ENCODE measurements at places on chromosomes 13 and 19.

- no peak for DNase-seq
Measured at GRCh38 chr19:44839276-44839675, 6.8 kb upstream of the NECTIN2 start.

DNA sequence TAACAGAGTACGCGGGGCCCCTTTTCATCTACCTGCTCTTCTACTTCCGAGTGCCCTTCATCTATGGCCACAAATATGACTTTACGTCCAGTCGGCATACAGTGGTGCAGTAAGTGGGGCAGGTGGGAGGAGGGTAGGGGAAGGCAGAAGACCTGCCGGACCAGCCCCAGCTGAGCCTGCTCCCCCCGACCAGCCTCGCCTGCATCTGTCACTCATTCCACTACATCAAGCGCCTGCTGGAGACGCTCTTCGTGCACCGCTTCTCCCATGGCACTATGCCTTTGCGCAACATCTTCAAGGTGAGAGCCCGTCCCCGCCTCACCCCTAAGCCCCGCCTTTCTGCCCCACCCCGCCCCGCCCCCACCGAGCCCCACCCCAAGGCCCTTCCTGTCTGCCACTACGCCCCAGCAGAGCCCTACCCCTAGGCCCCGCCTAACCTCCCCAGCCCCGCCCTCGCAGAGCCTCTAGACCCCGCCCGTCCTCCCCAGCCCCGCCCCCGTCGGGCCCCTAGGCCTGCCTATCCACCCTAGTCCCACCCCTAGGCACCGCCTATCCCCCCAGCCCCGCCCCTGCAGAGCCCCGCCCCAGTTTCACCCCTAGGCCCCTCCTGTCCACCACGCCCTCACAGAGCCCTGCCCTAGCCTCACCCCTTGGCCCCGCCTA lies 7.7 kb downstream of the NDUFB7 start:
- DNase-seq = peak; percentile 30

DNA sequence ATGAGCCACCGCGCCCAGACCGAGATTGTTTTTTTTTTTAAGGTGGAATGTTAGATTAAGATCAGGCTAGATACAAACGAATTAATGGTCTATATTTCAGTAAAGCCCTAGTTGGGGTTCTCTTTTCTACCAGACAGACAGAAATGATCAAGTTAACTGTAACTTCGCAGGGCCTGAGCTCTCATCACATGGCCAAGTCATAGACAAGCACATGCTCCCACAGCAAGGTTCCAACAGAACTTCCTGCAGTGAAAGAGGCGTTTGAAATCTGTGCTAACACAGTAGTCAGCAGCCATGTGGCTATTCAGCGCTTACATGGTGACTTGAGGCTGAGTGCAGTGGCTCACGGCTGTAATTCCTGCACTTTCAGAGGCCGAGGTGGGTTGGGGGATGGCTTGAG lies 34.7 kb upstream of the SEMA6B start:
- DNase-seq = no peak

GRCh38 chr13:99308471-99309087 lies 1.4 kb upstream of the GPR183 start:
- DNase-seq = peak; percentile 85

GRCh38 chr13:92158346-92158745 lies 759.9 kb downstream of the GPC5 start:
- DNase-seq = peak; percentile 30

- DNase-seq = peak; percentile 41
Measured at GRCh38 chr19:45179072-45179891, 698 bp downstream of the BLOC1S3 start.

DNA sequence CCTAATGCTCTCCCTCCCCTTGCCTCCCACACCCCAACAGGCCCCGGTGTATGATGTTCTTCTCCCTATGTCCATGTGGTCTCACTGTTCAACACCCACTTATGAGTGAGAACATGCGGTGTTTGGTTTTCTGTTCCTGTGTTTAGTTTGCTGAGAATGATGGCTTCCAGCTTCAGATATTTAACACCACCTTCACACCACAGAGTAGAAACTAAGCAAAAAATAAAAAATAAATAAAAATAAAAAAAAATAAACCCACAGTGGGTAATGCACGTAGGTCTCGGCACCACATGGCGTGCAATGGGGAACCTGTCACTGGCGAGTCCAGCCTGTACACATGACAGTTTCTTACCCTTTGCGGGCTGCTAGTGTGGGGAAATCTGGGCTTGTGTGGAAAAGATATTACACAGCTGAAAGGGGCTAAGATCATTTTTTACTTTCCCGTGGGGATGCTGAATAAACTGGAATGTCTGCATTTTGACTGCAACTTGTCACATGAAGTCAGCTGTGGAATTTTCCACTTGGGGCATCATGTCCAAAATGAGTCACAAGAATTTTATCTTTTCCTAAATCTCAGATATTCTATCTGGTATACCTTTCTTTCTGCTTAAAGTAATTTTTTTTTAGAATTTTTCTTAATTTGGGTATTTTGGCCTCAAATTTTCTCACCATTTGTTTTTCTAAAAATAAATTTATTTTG lies 170.5 kb downstream of the IRS2 start:
- no peak for DNase-seq

DNA sequence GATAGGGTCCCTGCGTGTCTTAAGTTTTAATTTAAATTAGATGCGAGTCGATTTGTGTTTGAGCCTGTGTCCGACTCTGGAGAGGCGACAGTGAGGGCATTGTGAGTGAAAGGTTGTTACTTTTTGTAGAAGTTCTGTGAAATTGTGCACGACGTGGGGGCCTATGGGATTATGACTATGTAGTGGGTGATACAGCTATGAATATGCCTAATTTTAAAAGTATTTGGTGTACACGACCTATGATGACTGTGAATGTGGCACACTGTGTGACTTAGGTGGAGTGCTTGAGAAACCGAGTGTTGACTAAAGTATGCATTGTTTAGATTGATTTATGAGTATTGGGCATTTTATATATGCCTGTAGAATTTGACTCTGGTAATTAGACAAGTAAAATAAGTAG lies 646 bp downstream of the ZNF567 start:
- no peak for DNase-seq

GRCh38 chr19:5680084-5680436 lies 256 bp downstream of the MICOS13 start:
- DNase-seq = peak; percentile 31

GRCh38 chr13:51980908-51981307 lies 30.3 kb downstream of the ATP7B start:
- DNase-seq = peak; percentile 33

GRCh38 chr19:2171349-2172145 lies 7.8 kb downstream of the DOT1L start:
- DNase-seq = no peak

DNA sequence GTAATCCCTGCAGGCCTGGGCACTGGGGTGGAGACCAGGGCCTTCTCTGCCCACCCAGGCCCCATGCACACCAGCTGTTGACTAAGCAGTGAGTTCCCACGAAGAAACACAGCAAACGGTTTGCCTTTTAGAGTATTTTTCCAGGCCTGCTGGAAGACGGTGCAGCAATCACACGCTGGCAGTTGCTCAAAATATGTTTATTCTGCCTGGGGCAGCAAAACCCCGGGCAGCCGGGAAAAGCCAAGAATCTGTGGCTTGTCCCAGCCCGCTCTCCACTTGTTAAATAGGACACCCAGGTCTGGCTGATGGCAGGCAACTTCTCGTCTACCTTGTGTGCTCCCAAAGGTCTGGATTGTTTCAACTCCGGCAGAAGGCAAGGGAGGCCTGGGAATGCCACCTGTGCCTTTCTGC lies 40.8 kb downstream of the GGACT start:
- DNase-seq = no peak

DNA sequence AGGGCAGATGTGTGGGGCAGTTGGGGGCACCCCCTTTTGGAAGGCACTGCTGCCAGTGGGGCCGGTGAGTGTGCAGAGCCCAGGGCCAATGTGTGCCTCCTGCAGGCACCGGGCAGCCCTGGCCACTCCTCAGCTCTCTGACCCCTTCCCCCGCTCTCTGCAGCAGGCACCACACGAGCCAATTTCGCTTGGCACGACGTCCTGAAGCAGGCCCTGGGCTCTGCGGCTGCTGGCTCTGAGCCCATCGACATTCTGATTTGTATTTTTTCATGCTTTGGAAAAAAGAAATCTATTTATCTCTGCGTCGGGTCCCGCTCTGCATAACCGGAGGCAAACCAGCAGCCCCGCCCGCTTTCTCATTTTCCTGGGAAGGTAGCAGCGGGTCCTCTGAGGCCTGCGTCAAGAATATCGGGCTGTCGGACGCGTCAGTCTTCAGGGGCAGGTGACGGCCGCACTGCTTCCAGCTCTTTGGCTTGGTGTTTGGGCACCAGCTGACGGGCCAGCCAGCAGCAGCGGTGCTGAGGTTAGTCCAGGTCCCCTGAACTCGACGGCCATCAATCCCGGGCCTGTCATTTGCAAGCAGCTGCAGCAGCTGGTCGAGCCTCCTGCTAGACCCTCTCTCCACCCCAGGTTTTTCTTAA lies 134.3 kb downstream of the KDM4B start:
- DNase-seq = peak; percentile 18

DNA sequence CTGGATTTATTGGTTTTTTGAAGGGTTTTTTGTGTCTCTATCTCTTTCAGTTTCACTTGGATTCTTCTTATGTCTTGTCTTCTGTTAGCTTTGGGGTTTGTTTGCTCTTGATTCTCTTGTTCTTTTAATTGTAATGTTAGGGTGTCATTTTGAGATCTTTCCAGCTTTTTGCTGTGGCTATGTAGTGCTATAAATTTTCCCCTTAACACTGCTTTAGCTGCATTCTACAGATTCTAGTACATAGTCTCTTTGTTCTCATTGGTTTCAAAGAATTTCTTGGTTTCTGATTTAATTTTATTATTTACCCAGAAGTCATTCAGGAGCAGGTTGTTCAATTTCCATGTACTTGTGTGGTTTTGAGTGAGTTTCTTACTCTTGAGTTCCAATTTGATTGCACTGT lies 24.6 kb downstream of the ZNF430 start:
- no peak for DNase-seq

DNA sequence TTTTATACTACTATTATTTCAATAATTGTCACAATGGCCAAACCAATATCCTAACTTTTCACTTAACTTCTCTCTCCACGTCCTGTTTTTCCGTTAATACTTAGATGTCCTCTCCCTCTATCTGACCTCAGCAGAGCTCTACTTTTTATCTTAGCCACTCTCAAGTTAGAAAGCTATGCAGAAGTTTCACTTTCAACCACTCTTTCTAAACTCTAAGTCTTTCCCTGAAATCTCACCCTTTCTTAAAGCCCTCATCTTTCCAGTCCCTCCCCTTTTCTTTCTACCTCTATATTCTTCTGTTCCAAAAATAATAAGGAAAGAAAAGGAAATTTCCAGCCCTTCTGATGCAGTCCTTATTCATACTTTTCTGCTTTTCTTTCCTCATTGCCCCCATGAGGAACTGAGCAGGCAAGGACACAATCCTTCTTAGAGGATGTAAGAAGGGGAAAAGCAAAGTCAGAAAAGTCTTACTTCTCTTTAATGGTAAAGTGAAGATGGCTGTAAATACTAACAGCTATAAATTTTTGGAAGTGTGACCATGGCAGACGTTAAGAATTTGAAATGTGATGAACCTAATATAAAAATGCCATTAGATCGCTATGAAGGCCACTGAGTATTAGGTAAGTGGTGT lies 23.0 kb downstream of the FAM216B start:
- no peak for DNase-seq

- no peak for DNase-seq
Measured at GRCh38 chr13:31996601-31997000, 35.0 kb upstream of the FRY start.

DNA sequence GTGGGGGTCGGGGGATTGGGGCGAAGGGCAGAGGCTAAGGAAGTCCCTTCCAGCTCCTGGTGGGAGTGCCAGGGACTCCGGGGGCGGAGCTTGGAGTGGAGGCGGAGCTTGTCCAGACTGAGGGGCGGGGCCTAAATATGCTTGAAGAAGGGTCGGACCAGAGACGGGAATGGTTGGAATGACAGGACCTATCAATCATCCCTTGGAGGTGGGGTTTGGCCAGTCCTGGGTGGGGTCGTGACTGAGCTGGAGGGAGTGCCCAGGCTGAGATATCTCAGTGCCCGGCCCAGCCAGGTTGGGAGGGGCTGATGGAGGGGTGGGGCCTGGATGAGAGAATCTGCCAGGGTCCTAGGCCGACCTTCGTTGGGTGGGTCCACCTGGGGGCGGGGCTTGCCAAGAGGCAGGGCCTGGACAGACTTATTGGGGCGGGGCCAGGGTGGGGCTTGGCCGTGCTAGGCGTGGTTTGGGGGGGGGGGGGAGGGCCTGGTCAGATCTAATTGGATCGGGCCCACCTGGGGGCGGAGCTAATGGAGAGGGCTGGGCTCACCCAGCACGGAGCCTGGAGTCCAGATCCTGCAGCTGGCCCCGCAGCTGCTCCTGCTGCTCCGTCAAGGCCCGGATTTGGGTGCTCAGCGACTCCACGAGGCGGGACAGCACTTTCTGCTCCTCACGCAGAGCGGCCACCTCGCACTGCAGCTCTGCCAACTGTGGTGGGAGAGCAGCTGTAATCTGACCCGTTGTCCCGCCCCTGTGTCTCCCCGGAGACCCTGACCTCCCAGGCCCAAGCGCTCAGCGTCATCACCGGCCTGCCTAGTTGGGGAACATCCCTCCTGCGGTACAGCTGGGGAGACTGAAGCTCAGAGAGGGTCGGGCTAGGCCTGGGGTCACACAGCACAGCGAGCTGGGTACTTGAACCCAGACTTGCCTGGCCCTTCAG lies 2.6 kb upstream of the WIZ start:
- peak; percentile 92 for DNase-seq

GRCh38 chr13:111396457-111396856 lies 76.0 kb downstream of the TEX29 start:
- DNase-seq = no peak

DNA sequence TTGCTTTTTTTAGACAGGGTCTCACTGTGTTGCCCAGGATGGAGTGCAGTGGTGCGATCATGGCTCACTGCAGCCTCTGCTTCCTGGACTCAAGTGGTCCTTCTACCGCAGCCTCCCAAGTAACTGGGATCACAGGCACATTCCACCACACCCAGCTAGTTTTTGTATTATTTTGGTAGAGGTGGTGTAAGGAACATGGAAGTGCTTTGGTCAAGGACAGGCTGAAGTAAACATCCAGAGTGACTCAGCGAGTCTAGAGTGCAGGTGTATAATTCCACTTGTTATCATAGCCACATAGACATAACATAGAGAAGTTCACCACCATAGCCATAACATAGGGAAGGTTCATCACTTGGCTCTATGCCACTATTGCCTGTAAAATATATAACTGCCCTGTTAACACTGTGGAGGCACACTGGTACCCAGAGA lies 98.6 kb downstream of the RBM26 start:
- peak; percentile 33 for DNase-seq

DNA sequence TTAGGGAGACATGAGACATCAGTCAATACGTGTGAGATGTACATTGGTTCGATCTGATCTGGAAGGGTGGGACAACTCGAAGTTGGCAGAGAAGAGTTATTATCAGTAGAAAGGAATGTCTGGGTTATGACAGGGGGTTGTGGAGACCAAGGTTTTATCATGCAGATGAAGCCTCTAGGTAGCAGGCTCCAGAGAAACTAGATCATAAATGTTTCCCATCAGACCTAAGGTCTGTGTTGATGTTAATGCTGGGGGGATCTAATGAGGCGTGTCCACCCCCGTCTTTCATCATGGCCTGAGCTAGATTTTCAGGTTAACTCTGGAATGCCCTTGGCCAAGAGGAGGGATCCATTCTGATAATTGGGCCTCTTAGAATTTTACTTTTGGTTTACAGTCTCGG lies 187.0 kb upstream of the KL start:
- DNase-seq = no peak

GRCh38 chr19:920051-920864 lies 3.1 kb downstream of the KISS1R start:
- peak; percentile 41 for DNase-seq
